ENCODE measurements at places on chromosomes 12 and 14. TPM values are rescaled to one million over a fixed set of nuclear protein-coding genes. Genes with fewer than 3 reads are reported as not detected.
A peak's percentile ranks its signal among the peaks of the same experiment; 100 is the strongest.

Gene CLEC9A
- total RNA-seq = not detected

- DNase-seq = peak; percentile 45
- H3K27ac ChIP-seq = no peak overlapping the region
- no peaks in the 10 kb centered on the region for H3K36me3 ChIP-seq
- H3K27me3 ChIP-seq = no peaks in the 10 kb centered on the region
- no peaks in the 10 kb centered on the region for H3K4me1 ChIP-seq
- H3K4me3 ChIP-seq = no peak overlapping the region
These were observed 206.5 kb downstream of the SUDS3 start for GRCh38 chr12:118582863-118583262.

- H3K27ac ChIP-seq = no peak overlapping the region
- H3K36me3 ChIP-seq = no peaks in the 10 kb centered on the region
- no peaks in the 10 kb centered on the region for H3K4me1 ChIP-seq
These were observed 236.1 kb downstream of the C12orf50 start for GRCh38 chr12:87793131-87793530.

GRCh38 chr12:104446646-104447421, 9.9 kb upstream of the CHST11 start:
- H3K4me1 ChIP-seq = no peaks in the 10 kb centered on the region
- H3K4me3 ChIP-seq = no peak overlapping the region
- H3K27me3 ChIP-seq = no peaks in the 10 kb centered on the region
- no peaks in the 10 kb centered on the region for H3K36me3 ChIP-seq
- H3K27ac ChIP-seq = no peak overlapping the region

Measured in esophagus muscularis mucosa (tissue), 4 donors.